ENCODE measurements at places on chromosomes 5 and 9.
A peak's percentile ranks its signal among the peaks of the same experiment; 100 is the strongest.

DNA sequence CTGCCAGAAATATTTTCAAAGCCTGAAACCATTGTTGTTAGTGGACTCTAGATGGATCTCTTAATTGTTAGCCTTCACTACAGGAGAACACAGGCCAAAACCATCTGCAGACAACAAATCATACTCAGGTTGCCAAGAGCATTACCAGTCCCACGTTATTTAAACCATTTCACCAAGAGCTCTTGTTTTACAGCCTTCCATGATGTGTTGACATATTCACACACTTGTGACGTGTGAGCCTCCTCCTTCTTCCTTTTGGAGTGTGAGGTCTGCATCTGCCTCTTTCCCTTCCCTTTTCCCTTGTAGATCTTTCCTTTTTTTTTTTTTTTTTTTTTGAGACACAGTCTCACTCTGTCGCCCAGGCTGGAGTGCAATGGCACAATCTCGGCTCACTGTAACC lies 279.0 kb downstream of the AUH start:
- DNase-seq: no peak

DNA sequence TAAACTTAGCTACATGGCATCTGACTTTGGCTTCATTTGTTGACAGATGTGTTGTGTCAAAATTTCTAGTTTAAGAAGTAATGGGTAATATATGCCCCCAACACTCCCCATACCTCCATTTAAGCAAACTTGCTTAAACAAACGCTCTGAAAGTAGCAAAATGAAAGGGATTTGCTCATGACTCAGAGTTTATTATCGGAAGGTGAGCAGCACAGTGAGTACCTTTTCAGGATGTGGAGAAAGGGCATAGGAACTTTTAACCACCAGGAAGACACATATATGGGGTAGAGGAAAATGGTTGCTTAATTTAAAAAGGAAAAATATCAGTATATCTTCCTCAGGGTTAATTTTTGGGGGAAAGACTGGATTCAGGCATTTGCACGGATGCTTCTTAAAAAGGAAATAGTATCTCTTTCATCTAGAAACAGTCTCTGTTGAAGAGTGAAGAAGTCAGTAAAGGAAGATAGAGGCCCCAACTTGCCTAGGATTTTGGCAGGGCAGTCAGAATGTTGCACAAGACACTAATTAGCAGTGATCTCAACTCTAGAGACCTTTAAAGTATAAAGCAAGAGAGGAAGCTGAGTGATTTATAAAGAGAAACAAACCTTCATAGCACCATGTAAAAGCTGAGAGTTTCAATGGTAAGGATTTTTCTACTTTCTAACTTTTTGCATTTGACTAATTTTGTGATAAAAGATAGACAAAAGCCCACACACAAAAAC lies 155.1 kb downstream of the TRIO start:
- DNase-seq: no peak

- DNase-seq: no peak
Measured at GRCh38 chr9:83144492-83144891, 81.5 kb upstream of the RASEF start.

DNA sequence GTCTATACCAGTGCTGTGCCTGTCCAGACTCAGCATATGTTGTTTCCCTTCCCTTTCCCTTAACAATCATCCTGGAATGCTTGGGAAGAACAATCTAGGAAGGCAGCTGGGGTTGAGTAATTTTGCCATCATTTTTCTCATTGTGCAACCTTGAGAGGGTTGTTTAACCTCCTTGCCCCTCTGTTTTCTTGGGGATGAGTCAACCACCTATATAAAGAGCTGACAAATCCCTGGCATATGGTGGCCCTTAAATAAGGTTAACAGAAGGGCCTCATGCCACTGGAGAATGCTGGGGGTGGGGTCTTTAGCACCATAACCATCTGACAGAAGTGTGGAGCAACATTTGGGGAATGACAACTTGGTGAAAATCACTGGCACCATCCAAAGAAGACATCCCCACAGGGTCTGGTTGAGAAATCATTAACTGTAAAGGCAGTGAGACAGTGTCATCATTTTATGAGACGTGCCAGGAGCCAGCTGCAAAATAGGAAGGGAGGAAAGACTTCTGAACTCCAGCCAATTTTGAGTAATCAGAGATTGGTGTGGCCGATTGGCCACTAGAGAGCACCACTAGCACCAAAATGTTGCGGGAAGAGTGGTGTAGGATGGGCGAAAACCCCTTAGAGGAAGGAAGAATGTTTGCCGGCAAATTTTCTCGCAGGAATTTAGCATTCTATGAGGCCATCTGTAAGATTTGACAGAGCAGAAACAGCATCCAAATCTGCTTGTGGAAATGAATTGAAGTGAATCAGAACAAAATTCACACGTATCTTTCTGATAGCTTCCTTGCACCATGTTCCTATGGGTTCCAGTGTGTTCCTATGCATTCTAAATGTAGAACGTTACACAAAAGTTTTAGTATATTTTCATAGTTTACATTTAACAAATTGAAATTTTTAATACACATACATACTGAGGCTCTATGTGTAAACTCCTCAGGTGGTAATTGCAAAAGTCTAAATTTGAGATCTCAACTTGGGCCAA lies 113.8 kb downstream of the MSX2 start:
- no peak for DNase-seq

DNA sequence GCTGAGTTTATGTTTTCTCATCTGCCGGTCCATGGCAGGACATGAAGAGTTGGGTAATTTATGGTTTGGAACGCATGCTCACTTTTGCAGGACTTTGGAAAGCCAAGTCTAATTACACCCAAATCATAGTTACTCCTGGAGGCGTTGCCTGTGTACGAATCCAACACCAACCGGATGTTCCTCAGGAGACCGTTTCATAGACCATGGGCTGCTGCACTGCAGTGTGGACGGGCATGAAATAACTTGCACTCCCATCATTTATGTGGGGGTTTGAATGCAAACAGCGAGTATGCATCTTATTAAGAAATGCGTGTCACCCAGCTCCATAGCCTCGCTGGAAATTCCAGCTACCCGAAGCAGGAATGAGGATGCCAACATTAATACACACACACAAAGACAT lies 96.1 kb upstream of the IRX2 start:
- DNase-seq: no peak

DNA sequence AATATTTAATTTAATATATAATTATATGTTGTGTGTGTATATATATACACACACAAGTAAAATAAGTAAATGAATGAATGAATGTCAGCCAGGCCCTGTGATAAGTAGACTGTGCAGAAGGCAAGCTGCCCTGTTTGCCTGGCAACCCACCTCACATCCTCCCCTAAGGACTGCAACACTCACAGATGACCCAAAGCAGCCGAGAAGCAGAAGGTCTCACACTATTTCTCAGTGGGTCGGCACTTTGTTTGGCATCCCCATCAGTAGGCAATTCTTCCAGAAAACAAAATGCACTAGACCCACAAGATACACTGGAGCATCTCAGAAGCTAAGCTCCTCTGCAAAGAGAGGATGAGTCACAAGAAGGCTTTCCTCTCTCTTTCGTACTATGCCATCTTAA lies 152.1 kb upstream of the GRAMD2B start:
- no peak for DNase-seq

DNA sequence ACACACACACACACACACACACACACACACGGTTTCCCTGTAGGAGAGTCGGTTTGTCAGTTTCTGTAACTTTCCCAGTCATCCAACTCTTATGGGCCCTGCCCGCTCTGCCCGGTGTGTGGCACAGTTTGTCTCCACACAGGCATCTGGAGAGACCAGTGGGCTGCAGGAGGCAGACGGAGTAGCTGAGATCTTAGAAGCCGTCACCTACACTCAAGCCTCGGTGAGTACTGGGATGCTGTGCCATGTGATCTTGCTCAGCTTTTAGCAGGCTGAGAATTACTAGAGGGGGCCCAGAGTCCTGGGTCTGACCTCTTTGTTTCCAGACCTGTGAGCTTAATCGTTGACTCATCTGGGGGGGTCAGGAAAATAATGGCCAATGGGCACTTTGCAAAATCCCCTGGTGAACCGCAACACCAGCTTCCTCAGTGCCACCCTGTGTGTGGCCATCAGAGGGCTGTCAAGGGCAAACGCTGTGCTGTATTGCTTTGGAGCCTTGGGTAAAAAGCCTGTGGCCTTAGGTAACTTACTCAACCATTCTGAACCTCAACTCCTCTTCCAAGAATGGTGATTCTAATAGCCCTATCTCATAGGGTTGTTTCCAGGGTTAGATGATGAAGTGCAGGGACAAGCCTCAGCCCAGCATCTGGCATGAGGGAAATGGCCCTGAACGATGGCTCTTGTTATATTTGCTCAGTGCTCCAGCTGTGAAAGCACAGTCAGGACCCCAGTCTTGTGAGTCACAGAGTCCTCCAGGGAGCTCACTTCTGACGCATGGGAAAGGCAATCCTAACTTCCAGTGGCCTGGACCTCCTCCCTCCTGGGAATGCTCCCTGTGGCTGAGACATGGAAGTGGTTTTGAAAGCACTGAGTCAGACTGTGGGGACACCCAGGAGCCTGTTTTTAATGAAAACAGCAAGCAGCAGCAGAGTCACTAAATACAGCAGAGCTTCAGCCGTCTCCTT lies 45.6 kb downstream of the COL15A1 start:
- DNase-seq: no peak

- no peak for DNase-seq
Measured at GRCh38 chr9:113858282-113858681, 17.8 kb upstream of the ZNF618 start.

- DNase-seq: no peak
Measured at GRCh38 chr5:42842921-42843641, 31.4 kb upstream of the SELENOP start.

GRCh38 chr5:146825033-146825432 lies 53.5 kb downstream of the PPP2R2B start:
- peak; percentile 4 for DNase-seq

DNA sequence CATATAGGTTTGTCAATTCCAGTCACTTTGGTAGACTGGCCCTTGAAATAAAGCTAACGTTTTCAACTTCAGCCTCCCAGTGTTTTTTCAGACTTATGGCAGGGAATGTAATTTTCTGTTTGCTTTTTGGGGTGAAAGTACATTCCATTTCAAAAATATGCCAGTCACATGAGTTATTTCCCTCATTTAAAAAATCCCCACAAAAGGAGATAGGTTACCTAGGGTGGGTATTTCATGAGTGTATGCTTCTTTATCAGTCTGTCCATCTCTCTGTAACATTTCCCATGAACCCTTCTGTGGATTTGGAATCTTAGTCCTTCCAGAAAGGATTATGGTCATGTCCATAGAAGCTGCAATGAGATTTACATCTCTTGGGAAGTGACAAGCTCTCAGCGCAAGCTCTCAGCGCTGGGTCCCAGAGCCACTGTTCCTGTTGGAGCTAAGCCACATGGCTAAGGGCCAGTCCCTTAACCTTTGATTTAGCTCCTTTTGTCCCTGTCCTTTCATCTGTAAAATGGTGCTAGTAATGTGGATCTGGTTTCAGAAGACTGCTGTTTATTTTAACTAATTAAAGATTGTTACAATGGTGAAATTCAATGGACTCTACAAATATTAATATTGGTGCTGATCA lies 294.9 kb downstream of the NR3C1 start:
- no peak for DNase-seq

- no peak for DNase-seq
Measured at GRCh38 chr5:72463449-72464052, 43.7 kb downstream of the ZNF366 start.

- DNase-seq: no peak
Measured at GRCh38 chr9:93004561-93004960, 53.9 kb upstream of the SUSD3 start.

- no peak for DNase-seq
Measured at GRCh38 chr9:126320158-126320922, 6.3 kb upstream of the MVB12B start.

DNA sequence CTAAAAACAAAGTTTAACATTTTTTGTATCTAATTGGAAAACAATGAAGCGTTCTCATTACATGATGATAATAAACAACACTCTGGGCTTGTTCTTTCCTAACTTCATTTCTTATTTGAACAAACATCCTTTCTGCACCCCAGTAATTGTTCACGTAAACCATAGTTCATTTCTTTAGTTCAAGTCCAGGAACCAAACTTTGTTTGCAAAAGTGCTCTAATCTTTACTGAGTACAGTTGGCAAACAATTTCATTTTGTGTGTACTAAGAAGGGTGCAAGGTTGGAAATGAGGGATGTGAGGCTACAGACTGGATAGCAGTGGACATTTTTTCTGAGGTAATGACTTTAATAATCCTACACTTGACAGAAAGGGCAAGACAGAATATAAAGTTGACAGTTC lies 113.5 kb downstream of the NREP start:
- no peak for DNase-seq

DNA sequence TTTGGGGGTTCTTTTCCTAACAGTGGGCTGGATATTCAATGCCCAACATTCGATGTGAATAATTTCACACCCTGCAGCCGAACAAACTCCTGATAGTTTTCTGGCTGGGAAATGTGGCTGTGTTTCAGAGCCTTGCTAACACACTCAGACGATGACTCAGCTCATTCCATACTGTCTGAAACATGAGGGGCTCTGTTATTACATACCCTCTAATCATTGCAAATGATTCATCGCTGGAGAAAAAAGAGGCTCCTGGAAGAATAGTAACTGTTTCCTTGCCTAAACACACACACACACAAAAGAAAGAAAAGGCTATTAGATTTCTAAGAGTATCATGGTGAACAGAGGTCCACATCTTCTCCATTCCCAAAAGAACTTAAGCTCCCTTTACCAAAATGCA lies 75.8 kb downstream of the OXCT1 start:
- DNase-seq: no peak

- no peak for DNase-seq
Measured at GRCh38 chr9:113237026-113237425, 15.7 kb downstream of the SLC31A1 start.

DNA sequence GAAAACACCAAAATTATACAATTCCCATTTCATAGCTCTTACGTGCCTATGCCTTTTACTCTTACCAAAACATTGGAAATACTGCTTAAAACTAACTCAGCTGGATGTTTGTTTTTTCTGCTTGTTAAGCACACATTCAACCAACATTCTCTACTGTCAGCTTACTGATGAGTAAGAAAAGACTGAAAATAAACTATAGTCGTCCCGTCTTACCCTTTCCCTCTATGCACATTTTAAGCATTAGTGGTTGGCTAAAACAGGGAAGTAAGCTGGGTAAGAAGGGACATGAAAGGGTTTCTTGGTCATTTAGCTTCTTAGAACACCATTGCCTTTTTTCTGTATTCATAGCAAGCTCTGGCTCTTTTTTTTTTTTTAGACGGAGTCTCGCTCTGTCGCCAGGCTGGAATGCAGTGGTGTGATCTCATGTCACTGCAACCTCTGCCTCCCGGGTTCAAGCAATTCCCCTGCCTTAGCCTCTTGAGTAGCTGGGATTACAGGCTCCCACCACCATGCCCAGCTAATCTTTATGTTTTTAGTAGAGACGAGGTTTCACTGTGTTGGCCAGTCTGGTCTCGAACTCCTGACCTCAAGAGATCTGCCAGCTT lies 232.1 kb upstream of the PCSK5 start:
- DNase-seq: no peak

GRCh38 chr9:72680593-72681282 lies 159.3 kb downstream of the TMC1 start:
- DNase-seq: no peak

- DNase-seq: no peak
Measured at GRCh38 chr5:173324115-173325001, 3.9 kb downstream of the STC2 start.

GRCh38 chr5:166499447-166500240 lies 1791.8 kb upstream of the WWC1 start:
- DNase-seq: no peak

- no peak for DNase-seq
Measured at GRCh38 chr5:88557131-88557530, 288.5 kb upstream of the TMEM161B start.

All from activated CD4-positive, alpha-beta T cell treated with anti-CD3 and anti-CD28 coated beads, Interleukin-2, Interleukin-4, amounts not matched to agents 100 ng/mL and 50 ng/mL, durations not matched to agents 16 hours and 8 hours (primary cell).